ENCODE measurements at places on chromosomes 12 and 14.

GRCh38 chr12:124379938-124380754 is 85.3 kb downstream of the RFLNA start:
- no peak for DNase-seq

DNA sequence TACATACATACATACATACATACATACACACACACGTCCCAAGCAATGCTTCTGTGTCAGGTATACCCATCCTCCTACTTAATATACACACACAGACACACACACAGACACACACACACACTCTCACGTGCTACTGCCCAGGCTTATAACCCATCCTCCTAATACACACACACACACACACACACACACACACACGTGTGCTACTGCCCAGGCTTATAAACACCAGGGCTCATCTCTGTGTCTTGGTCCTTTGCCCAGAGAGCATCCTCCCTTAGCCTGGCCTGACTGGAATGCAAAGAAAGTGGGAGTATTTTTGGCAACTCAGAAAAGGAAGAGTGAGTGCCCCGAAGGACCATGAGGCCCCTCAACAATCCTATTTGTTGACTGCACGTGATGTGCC is 129.0 kb downstream of the RBM19 start:
- no peak for DNase-seq

- no peak for DNase-seq
These were observed 102.7 kb upstream of the FKBP4 start for GRCh38 chr12:2692080-2692479.

DNA sequence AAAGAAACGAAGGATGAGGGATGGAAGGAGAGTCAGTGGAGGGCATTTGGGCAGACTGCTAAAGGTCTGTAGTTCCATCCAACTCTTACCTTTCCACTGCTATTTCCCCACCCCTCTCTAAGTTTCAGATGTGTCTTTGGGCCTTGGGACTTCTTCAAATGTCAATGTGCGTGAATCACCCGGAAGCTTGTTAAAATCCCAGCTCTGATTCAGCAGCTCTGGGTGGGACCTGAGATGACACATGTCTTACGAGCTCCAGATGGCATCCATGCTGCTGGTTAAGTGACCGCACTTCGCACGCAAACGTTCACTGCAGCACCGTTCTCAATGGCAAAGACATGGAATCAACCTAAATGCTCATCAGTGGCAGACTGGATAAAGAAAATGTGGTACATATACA is 309.9 kb downstream of the VRK1 start:
- no peak for DNase-seq

GRCh38 chr14:94338023-94338422 is 14.9 kb upstream of the SERPINA6 start:
- no peak for DNase-seq

GRCh38 chr12:16168078-16168477 is 109.4 kb downstream of the SLC15A5 start:
- no peak for DNase-seq

- no peak for DNase-seq
These were observed 9.9 kb downstream of the GPHB5 start for GRCh38 chr14:63308723-63309317.

DNA sequence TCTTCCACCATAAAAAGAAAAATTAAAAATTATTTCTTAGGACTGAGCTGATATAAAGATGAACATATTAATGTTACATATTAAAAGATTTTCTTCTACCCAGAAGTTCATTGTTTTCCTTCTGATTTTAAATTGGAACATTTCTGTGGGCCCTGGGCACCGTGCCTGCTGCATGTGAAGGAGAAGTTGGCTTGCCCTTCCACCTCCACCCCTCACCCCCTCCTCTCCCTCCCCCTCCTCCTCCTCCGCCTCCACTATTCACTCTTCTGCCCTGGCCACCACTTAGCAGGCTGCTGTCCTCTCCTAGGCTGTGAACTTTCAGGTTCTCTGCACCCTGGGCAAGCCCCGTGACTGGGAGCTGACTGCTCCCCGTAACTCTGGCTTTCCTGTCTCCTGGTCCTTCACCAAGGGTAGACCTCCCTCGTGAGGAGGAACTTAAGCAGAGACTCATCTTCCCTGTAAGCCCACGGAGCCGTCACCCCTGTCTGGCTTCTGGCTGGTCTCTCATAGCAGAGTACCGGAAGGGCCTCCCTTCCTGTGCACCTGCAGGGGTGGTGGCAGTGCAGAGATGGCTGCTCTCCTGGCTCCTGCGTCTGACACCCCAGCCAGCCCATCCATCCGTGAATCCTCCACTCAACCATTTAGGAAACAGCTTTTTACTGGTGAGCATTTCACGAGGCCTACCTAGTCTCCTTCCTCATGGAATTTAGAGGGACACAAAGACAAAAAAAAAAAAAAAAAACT is 12.8 kb downstream of the TUNAR start:
- DNase-seq = no peak

GRCh38 chr14:20743556-20743955 is 2.1 kb upstream of the EDDM3A start:
- DNase-seq = no peak

DNA sequence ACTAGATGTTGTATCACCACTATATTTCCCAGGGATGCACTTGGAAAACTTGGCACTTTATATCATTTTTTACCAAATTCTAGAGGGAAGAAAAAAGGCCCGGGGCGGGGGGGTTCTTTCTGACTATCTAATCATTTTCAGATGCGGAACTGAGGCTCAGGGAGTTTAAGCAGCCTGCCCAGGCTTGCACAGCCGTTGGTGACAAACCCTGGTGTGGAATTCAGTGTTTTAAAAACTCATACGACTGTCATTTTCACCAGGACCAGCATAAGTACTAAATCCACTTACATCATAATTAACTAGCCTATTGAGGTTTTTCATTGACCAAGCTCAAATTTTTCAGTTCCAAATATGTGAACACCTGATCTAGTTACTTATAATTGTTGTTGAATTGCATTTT is 181.0 kb downstream of the IPO8 start:
- DNase-seq = no peak

DNA sequence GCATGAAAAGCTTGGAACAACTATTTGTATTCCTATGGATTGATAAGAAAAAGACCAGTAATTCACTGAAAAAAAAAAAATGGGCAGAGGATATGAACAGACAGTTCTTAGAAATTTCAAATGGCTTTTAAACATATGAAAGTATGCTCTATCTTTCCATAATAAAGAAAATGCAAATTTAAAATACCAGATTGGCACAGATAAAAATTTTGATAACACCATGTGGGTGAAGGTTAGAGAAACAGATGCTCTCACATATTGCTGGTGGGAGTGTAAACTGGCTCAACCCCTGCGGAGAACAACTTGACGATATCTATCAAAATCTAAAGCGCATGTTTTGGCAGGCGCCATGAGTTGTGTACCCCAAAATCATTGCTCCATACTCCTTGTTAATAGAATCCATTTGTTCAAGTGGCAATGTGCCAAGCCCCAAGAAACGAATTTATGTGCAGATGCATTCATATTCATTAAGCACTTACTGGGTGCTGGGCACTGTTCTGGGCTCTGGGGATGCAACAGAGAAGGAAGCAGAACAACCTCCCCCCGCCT is 29.5 kb upstream of the TMPO start:
- DNase-seq = no peak

DNA sequence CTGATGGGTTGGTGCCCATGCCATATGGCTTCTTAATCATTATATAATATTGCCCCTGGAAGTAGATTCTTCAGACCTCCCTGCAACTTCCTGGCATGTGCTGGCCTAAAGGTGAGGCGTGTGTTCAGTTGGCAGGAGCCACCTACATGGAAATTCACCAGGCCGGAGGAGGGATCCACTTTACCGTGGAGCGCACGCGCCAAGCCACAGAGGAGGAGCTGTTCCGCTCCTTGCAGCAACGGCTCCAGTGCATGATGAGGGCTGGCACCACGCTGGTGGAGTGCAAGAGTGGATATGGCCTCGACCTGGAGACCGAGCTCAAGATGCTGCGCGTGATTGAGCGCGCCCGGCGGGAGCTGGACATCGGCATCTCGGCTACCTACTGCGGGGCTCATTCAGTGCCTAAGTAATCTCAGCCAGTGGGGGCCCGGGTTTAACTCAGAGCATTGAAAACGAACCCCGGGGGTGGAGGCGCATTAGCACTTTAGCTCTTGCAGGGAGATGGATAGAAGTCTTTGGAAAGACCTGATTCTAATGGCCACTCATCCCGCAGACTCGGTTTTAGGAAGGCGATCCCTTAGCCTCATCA is 13.5 kb downstream of the AMDHD1 start:
- no peak for DNase-seq

- no peak for DNase-seq
These were observed 64.1 kb downstream of the KIAA0586 start for GRCh38 chr14:58491593-58491992.

DNA sequence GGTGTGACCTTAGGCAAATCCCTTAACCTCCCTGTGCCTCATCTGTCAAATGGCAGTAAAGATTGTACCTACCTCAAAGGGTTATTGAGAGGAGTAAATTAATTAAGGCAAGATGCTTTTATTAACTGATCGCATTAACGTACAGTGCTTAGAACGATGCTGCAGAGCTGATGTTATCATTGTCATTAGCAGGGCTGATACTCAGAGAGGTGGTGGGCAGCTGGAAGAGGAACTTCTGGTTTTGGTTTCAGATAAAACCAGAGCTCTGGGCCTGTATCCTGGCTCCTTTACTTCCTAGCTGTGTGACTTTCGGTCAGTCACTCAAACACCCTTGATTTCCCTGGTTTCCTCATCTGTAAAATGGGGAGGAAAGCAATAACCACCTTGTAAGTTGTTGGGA is 55.1 kb downstream of the CALM1 start:
- no peak for DNase-seq

DNA sequence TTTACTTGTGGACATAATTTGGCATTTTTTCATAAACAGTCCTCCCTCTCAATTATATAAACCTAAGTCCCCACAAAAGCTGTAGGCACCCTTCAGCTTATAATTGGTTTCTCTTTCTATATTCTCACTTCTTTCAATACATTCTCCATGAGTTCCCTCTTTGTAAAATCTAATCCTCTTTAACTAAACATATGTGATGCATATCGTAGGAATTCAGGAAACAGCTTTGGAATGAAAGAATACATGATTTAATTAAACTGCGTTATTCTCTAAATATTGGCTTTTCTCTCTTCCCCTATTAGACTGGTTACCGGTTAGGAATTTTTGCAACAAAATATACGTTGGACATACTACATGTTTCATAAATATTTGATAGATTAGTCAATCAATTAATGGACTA is 1122.6 kb downstream of the FLRT2 start:
- DNase-seq = no peak

- no peak for DNase-seq
These were observed 7.1 kb downstream of the SCN8A start for GRCh38 chr12:51598156-51598555.

DNA sequence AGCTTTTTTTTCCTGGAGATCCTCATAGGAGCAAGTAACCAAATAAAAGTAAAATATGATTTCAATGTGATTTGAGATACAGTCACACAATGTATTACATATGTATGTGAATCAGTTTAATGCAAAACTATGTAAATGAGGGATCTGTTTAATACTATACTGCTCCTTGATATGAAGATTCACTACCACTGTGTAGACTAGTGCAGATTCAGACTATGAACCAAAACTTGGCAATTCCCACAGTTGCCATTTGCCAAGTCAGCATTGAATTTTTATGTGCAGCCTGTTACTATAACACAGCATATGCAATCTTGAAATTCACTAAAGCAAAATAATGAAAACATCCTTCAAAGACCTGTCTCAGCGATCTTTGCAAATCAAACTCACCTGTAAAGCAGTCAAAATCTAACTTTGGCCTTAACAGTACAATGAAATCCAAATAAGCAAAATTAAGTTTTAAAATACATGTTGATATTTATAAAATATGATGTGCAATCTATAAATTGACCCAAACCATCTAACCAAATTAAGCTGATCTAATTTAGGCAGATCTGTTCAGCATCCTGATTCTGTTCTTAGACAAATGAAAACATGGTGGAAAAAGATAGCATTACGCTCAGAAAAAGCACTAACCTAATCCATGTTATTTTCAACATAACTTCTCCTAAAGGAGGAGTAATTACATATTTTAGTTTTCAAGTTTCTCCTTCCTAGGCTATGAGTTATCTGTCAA is 25.5 kb upstream of the LMNTD1 start:
- DNase-seq = no peak

GRCh38 chr12:79424109-79424721 is 266.5 kb downstream of the PAWR start:
- DNase-seq = no peak

Data from effector CD8-positive, alpha-beta T cell (primary cell).